Right atrium auricular region (tissue), 2 donors: ENCODE measurements at places on chromosomes 5 and 9. TPM values are rescaled to one million over a fixed set of nuclear protein-coding genes. Genes with fewer than 3 reads are reported as not detected.

ZNF782 gene
- total RNA-seq: 5.5 TPM

TRUB2 gene
- 10.2 TPM for total RNA-seq

BTNL9 gene
- total RNA-seq: 23.5 TPM

DAPK1 gene
- 23.0 TPM for total RNA-seq
